Fibroblast of skin of left biceps (primary cell): ENCODE measurements at places on chromosomes 7 and 10.

DNA sequence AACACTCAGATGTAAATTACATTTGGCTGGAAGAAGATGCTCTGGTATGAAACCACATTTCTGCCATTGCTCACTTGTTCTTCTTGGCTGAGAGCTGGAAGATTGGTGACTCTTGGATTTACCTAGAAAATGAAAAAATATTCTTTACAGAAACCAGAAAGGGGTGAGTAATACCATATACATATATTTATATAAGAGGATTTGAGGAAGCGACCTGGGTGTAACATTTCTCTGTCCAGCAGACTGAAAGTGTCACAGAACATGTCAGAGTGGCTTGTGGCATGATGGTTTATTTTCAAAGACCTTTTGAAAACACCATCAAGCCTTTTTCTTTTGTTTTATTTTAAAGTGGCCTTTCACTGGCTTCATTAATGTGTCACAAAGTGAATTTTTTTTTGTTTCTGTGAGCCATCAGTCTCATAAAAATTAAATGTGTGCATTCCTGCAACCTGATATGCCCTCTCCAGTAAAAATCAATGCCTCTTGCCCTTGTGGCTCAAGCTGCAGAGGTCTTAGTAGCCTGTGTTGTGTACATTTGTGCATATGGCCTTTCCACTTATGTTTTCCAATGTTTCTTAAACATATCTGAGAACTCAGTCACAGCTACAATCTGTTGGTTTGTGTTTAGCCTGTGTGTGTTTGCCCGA is 23.5 kb downstream of the CREB5 start:
- DNase-seq = no peak

DNA sequence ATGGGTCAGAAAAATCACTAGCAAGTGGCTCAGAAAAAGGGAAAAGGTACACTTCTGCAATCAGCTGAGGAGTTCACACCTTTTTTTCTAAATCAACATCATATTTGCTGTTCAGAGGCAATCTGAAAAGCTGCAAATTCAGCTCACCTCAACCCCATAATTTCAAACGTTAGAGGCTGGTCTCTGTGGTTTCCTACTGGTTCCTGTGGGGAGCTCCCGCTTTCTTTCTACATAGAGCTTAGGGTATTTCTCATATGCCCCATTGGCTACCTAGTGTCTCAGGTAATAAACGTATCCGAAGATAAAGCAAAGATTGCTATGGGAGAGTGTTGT is 5.2 kb upstream of the ZNF22 start:
- no peak for DNase-seq

DNA sequence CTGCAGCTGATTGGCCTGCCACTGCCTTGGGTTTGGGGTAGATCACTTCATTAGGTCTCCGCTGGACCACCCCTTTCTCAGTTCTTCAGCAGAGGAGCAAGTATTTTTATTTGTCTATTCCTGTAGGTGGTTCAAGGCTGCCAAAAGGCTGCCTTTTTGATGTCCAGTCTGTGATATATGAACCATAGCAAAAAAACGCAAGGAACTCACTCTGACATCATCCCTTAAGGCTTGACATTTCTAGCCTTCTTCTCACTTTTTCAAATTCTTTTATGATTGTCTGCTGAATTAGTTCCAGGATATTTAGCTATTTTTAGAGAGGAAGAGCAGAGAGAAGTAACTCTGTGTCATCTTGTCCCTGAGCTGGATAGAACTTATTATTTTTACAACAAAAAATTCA is 269.2 kb downstream of the BAMBI start:
- DNase-seq = peak; percentile 45

DNA sequence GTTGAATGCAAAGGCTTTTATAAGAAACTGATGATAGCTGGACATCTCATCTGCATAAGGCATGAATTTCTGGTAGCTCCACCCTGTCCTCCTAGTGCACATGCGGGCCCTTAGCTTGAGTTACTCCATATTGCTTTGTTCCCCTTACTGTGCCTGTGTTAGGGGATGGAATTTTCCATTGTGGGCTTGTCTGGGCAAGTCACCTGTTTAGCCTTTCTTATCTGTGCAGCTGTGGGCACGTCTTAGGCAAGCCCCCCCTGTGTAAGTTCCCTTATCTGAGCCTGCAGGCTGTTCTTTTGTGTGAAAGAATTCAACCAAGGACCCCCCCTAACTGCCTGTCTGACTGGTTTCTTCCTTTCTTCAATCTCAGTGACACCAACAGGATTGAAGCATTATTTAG is 14.5 kb upstream of the CROT start:
- DNase-seq = no peak

- no peak for DNase-seq
These were observed at the start of gene ZRANB1 for GRCh38 chr10:124941823-124942222. Gene ZRANB1 (plus strand): TSS chr10:124942123. CDS start chr10:124942494, 371 bp downstream.

GRCh38 chr10:63173468-63174232 is 40.5 kb downstream of the NRBF2 start:
- no peak for DNase-seq

- DNase-seq = no peak
These were observed 11.3 kb upstream of the SMURF1 start for GRCh38 chr7:99155211-99155610.

- no peak for DNase-seq
These were observed 17.4 kb downstream of the ESYT2 start for GRCh38 chr7:158811894-158812293.

- DNase-seq = no peak
These were observed 55.1 kb upstream of the PTPN12 start for GRCh38 chr7:77482015-77482414.

- DNase-seq = no peak
These were observed 70.9 kb downstream of the HHEX start for GRCh38 chr10:92760609-92761008.

GRCh38 chr10:63498665-63499064 is 22.5 kb upstream of the REEP3 start:
- DNase-seq = no peak

DNA sequence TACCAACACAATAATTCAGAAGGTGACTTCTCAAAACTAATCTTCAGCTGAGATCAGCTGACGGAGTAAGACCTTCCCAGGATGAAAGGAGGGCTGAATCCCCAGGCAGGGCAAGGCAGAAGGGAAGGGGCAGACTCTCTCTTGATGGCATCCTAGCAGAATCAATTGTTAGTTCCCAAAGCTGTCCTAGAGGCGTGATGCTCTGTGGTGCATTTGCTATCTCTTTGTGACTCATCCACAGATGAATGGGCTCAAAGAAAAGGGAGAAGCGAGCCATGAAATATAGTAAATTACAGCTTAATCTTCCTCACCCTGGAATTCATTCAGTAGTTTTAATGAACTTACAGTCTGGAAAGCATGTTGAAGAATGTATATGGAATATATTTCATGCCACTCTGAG is 37.2 kb downstream of the PDE1C start:
- DNase-seq = no peak

GRCh38 chr7:49091519-49091918 is 167.2 kb downstream of the CDC14C start:
- no peak for DNase-seq

- DNase-seq = no peak
These were observed 95.2 kb upstream of the ODAD2 start for GRCh38 chr10:28094121-28094520.

DNA sequence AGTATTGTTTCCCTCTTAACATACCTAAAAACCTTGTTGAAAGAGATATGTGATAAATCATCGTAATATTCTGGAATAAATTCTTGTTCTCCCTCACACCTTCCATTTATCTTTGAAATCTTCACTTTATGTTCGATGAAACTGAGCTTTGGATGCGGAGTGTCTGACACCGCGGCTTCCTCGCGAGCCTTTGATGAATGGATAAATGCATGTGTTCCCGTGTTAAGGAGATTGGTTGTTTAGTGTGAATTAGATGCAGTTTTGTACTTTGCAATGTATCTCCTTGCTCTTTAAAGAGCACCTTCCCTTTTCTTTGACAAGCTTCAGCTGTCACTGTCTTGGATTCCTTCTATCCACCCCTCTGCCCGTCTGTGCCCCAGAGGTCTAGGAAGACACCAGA is 138.1 kb downstream of the DOCK1 start:
- DNase-seq = no peak

GRCh38 chr10:26407406-26407969 is 30.7 kb upstream of the APBB1IP start:
- no peak for DNase-seq

DNA sequence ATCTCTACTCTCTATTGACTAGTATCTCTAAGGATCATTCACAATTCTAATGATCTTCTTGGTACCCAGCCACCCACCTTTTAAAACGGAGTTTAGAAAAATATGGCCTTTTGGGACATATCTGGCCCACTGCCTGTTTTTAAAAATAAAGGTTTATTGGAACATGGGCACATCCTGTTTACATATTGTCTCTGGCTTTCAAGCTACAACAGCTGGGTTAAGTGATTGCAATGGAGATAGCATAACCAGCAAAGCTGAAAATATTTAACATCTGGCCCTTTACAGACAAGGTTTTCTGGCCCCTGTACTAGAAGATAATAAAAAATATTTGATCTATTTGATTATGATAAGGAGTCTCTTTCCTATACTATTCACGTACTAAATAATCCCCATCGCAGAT is 232.4 kb upstream of the RHOBTB1 start:
- no peak for DNase-seq

GRCh38 chr7:2482725-2483451 is 6.7 kb upstream of the GRIFIN start:
- no peak for DNase-seq

GRCh38 chr7:50182759-50183158 is 89.7 kb upstream of the ZPBP start:
- no peak for DNase-seq
